ENCODE measurements at places on chromosomes 3 and 15.

DNA sequence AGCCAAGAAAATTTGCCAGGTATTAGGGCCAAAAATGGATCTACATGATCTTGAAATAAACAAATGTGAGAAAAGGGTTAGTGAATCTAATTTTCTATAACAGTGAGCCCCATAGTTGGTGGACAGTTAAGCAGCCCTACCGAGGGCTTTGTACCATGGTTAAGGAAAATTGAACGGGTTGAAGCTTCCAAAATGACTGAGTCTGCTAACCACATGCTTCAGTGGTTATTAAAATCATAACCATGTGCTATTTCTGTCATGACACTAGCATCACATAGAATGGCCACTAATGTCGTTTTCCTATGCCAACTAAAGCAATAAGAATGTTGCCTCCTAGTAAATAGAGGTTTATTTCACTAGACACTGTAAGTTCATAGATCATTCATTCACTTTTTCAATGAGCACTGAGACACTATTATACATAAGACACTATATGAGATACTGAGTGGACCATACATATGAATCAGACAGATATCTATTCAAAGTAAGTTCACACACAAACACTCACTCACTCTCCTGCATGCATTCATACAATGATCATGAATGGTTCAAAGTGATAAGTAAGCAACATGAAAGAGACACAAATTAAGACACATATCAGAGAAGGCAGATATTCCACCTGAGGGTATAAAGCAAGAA lies 4.3 kb downstream of the SST start:
- no peak for DNase-seq

- no peak for DNase-seq
These were observed 65.5 kb upstream of the C3orf49 start for GRCh38 chr3:63753567-63753966.

DNA sequence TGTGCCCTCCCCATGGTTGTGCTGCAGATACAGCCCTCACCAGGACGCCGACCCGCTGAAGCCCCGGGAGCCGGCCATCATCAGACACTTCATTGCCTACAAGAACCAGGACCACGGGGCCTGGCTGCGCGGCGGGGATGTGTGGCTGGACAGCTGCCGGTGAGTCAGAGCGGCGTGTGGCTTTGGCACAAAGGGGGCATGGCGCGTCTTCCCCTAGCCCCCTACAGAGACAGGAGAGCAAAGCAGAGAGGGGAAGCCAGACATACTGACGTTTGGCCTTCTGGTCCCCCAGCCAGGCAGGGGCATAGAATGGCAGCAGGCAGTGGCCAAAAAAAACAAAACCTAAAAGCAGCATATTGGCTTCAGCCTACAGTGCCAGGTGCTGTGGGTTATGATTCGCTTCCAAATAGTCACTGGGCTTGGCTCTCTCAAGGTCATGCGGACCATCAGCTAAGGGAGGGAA lies 64.0 kb downstream of the MESD start:
- DNase-seq: peak; percentile 88

GRCh38 chr3:39106851-39107387 lies 508 bp downstream of the GORASP1 start:
- no peak for DNase-seq

DNA sequence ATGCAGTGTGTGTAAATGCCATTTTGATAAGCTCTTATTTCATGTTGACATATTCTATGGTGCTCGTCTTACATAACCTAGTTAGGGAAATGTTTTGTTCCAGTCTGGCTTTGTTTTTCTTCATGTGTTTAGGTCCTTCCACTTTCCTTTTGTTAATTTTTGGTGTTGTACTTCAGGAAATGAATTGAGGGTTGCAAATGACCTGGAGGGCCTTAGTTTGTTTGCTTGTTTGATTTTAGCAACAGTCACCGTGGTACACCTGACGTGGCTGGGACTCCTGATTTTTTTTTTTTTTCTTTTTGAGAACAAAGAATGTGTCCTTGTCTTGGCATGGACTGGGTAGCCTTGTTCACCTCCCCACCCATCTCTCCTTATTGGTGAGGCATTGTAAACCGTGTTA lies 114.8 kb downstream of the IGF1R start:
- no peak for DNase-seq

DNA sequence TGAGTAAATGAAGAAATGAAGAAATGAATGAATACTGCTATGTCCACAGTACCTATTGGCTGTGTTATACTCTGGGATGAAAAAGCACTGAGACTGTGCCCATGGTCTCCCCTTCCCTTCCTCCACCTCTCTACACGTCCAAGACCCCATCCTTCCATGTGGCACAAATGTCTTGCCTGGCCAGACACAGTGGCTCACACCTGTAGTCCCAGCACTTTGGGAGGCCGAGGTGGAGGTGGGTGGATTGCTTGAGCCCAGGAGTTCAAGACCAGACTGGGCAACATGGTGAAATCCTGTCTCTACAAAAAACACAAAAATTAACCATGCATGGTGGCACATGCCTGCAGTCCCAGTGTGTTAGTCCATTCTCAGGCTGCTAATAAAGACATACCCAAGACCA lies 200.1 kb downstream of the FAM43A start:
- no peak for DNase-seq

- no peak for DNase-seq
These were observed 41.5 kb downstream of the RBP2 start for GRCh38 chr3:139434764-139435307.

DNA sequence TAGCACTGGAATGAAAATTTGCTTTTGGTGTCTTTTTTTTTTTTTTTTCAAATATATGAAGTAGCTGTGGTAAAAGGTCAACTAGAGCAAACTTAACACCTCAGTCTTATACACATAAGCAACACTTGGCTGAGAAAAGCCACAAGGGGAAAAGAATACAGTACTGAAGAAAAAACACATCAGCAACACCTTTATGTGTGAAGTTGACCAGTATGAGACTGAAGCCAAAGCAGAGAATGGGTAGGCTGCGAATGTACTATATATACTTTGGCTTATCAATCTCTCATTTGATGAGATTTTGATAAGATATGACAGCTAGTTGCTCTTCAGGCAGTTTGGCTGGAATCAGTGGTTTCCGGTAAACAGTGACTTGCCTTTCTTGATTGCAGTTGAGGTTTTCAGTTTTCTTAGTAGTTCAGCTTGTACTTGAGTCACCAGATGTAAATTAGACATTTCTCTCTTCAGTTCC lies 22.0 kb upstream of the ZCWPW2 start:
- no peak for DNase-seq

GRCh38 chr3:181660337-181660736 lies 51.4 kb upstream of the SOX2 start:
- DNase-seq: no peak

GRCh38 chr3:42653560-42654330 lies at the start of gene ZBTB47:
Gene ZBTB47, plus strand, starts transcription at chr3:42653697. Its CDS starts 4,659 bp downstream, at chr3:42658356.
- DNase-seq: no peak
